Caco-2 (cell line): ENCODE measurements at places on chromosomes 5 and 9. TPM values are rescaled to one million over a fixed set of nuclear protein-coding genes. Genes with fewer than 3 reads are reported as not detected.

The SMIM33 gene
- not detected in 2 replicates for total RNA-seq

DNA sequence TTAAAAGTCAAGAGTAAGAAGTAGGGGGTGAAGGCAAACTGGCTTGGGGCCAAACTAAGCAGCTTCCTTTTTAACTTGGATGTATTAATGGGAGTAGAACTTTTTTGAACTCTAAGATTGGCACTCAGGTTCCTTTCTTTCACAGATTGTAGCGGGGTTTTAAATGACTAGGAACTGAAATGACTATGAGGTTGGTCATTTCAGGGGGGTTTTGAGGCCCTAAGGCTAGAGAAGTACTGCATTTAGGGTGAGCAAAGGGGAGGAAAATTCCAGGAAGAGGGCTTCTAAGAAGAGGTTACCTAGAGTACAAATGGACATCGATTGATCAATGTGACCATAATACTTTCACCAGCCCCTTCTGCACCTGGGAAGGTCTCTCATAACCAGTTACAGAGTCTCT lies 381.8 kb downstream of the MLLT3 start:
- H3K4me3 ChIP-seq = no peak overlapping the region
- H3K36me3 ChIP-seq = no peaks in the 10 kb centered on the region
- no peaks in the 10 kb centered on the region for H3K27me3 ChIP-seq
- no peak overlapping the region for H3K27ac ChIP-seq

DNA sequence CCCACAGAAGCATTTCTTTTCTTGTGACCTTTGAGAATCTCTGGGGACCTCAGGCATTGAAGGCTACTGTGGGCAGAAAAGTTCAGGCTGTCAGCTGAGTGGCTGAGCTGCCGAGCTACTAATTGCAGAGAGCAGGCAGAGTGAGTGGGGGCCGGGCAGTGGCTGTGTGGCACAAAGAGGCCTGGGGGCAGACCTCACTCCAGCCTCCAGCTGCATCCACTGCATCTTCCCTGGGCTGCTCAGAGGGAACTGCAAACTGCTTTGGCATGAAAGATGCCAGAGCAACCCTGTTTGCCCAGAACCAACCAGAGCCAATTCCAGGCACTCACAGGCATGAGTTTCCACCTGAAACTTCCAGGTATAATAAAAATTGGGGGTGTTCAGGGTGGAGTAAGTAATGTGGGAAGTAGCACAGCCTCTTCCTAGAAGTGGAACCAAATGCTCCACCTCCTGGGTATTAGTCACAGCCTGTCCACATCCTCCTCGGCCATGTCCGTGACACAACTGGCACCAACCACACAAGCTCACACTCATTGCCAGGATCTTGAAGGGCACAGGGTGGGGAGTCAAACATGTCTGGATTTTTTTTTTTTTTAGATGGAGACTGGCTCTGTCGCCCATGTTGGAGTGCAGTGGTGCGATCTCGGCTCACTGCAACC lies 548.9 kb downstream of the BNC2 start:
- no peaks in the 10 kb centered on the region for H3K36me3 ChIP-seq
- no peak for DNase-seq
- H3K27me3 ChIP-seq = no peaks in the 10 kb centered on the region
- H3K4me1 ChIP-seq = no peaks in the 10 kb centered on the region
- H3K27ac ChIP-seq = no peak overlapping the region

GRCh38 chr5:171581781-171582180 lies 162.3 kb downstream of the FGF18 start:
- H3K36me3 ChIP-seq = no peaks in the 10 kb centered on the region
- no peak for DNase-seq
- no peak overlapping the region for H3K27ac ChIP-seq
- no peaks in the 10 kb centered on the region; the same call in 1 of the 2 replicates for H3K27me3 ChIP-seq

GRCh38 chr9:8558176-8558575 lies 758.6 kb upstream of the DMAC1 start:
- DNase-seq = no peak
- no peak overlapping the region for H3K4me3 ChIP-seq
- H3K36me3 ChIP-seq = no peaks in the 10 kb centered on the region

- peaks cover 28% of the 10 kb centered on the region for H3K4me1 ChIP-seq
- no peaks in the 10 kb centered on the region for H3K36me3 ChIP-seq
- no peaks in the 10 kb centered on the region for H3K27me3 ChIP-seq
- no peak overlapping the region for H3K27ac ChIP-seq
- H3K4me3 ChIP-seq = no peak overlapping the region
- no peak for DNase-seq
Observed at GRCh38 chr5:150092159-150092787, 5.9 kb upstream of the CSF1R start.

GRCh38 chr5:62190173-62190572 lies 115.8 kb upstream of the KIF2A start:
- H3K4me1 ChIP-seq = no peaks in the 10 kb centered on the region
- H3K27ac ChIP-seq = no peak overlapping the region
- no peak for DNase-seq
- H3K36me3 ChIP-seq = no peaks in the 10 kb centered on the region
- no peak overlapping the region for H3K4me3 ChIP-seq
- no peaks in the 10 kb centered on the region for H3K27me3 ChIP-seq

- H3K4me3 ChIP-seq = no peak overlapping the region
- no peaks in the 10 kb centered on the region for H3K27me3 ChIP-seq
- no peak for DNase-seq
- H3K27ac ChIP-seq = no peak overlapping the region
- H3K4me1 ChIP-seq = no peaks in the 10 kb centered on the region
- no peaks in the 10 kb centered on the region for H3K36me3 ChIP-seq
Observed at GRCh38 chr5:158869854-158870253, 229.9 kb downstream of the EBF1 start.
